Left renal pelvis (tissue), 4 donors: ENCODE measurements at places on chromosomes 7 and 10. TPM values are rescaled to one million over a fixed set of nuclear protein-coding genes. Genes with fewer than 3 reads are reported as not detected.

- DNase-seq: no peak
These were observed 115.8 kb downstream of the HTR7 start for GRCh38 chr10:90741926-90742565.

- no peak for DNase-seq
These were observed 60.2 kb downstream of the TASOR2 start for GRCh38 chr10:5744849-5745248.

DNA sequence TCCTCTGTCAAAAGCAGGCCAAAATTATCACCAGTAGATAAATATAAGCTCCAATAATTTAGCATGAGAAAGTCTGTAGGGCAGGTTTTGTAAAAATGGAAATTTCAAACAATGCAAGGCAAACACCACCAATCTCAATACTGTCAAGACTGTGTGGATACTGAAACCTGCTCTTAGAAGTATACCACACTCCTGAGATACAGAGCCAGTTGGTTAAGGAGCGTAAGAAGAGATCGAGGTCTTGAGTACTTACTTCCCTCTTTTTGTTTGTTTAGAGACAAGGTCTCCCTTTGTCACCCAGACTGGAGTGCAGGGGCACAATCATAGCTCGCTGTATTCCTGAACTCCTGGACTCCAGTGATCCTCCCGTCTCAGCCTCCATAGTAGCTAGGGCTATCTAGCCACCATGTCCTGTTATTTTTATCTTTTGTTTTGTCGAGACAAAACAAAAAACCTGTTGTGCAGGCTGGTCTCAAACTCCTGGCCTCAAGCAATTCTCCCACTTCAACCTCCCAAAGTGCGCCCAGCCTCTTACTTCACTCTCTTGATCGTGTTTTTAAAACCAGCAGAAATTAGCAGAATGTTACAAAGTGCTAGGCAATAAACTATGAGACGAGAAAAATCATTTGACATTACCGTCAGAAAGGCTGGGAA, 205.7 kb downstream of the PARD3 start:
- DNase-seq: no peak

DNA sequence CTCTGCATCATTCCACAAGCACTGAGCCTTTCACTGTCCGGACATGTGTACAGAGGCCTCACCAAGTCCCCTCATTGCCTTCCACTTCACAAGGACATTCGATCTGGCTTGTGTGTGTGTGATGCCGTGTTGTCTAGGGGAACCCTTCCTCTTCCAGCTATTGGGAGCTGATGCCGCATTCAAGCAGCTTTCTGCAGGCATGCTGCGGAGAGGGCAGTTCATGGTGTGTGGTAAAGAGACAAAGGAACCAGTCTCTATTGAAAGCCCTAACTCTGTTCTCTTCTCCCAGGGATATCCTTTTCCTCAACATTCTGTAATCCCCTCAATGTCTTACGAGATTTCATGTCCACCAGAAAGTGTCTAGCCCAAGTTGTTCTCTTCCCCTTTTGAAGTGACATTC, 141.6 kb downstream of the ALOX5 start:
- DNase-seq: no peak

DNA sequence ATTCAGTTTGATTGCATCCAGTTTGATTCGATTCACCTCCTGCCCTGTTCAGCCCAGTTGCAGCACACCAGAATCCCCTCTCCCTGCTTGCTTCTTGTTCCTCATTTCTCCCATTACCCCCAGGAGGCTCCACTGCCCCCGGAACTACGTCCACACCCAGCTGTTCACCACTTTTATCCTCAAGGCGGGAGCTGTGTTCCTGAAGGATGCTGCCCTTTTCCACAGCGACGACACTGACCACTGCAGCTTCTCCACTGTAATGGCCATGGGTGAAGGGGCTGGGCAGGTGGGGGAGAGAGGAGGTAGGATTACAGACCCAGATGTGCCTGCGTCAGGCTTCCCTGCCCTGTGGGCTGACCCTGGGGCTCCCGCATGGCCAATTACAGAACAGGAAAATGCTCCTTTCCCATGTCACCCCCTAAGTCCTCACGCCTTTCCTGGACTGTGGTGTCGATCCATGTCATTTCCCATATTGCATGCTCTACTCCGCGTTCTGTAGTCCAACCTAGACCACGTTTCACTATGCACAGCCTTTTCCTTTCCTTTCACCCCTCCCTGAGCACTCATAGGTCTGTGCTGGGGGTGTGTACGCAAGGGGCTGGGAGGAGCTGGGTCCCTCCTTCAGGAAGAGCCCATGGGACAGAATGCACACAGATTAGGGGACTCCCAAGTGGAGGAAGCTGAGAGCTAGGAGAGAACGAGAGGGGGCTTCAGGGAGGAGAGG, 8.2 kb downstream of the GHRHR start:
- DNase-seq: no peak

DNA sequence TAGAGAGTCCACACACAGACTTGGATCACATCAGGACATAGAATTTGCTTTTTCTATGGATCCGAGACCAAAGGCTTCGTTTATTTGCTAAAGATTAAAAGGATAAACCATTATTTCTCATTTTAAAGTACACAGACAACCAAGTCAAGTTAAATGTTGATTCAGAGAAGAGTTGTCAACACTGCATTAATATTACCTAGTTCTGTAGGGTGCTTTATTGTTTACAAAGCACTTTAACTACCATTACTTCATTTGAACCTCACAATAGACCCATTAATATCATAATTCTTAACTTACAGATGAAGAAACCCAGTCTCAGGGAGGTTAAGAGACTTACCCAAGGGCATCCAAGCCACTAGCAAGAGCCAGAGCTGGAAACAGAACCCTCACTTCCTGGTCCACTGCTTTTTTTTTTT, 43.2 kb upstream of the GSAP start:
- no peak for DNase-seq

GRCh38 chr10:35573796-35574195, 31.3 kb upstream of the GJD4 start:
- DNase-seq: no peak

- no peak for DNase-seq
These were observed 67.0 kb upstream of the ZNF804B start for GRCh38 chr7:88692493-88692892.

- DNase-seq: no peak
These were observed 9.4 kb downstream of the NUDT5 start for GRCh38 chr10:12186323-12186722.

- no peak for DNase-seq
These were observed 53.1 kb upstream of the DDC start for GRCh38 chr7:50618281-50618680.

GRCh38 chr10:27341001-27341400, 100.4 kb upstream of the ACBD5 start:
- no peak for DNase-seq

DNA sequence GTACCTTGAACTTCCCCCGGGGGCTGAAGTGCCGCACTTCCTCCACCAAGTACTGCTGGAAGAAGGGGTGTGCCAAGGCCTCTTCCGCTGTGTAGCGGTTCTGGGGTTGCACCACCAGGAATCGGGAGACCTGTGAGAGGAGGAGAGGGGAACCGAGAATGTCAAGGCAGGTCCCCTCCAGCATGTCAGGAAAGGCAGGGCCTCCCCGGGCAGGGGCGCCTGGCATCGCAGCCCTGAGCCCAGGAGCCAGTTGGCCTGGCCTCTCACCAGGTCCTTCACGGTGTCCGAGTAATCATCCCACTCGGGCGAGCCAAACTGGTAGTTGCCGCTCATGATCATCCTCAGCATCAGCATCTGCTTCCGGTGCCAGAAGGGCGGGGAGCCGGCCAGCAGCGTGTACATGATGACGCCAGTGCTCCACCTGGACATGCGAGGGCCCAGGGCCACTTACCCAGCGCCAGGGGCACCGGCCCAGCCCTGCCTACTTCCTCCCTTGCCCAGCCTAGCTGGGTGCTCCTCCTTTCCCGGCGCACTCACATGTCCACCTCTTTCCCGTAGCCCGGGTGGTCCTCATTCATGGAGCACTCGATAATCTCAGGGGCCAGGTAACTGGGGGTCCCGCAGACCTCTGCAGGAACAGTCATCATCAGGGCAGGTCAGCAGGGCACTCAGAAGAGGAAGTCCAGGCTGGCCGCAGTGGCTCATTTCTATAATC, 11.0 kb downstream of the PHKG1 start:
- no peak for DNase-seq

DNA sequence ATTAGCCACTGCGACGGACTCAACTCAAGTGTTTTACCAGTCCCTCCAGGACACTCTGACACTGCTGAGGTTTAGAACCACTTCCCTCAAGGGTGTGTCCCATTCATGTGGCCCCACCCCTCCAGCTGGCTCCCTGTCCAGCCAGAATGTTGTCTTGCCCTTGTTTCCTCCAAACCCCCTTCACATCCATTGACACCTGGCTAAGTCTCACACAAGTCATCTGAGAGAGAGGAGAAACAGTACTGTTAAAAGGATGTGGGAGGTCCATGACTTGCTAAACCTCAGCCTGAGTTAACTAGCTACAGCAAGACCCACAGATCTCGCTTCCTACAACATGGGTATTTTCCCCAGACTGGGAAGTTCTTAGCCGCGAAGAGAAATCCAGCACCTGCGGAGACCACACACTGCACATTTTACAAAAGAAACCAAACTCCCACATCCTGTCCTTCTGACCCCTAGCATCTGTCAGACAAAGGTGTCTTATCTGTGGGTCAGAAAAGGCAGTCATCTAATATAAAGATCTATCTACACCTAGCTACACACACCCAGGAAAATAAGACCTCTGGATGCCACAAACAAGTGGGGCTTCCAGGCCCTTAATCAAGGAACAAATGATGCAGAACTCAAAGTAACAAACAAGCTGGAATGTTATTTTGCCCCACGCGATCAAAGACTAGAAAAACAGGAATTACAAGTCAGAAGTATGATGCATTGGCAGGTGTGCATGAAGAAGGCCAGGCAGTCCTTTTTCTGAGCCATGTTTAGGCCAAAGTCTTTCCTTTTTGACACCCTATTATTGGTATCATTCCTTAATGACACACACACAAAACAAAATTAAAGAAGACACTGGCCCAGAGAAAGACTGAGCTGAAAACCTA, 13.9 kb downstream of the OSBPL3 start:
- no peak for DNase-seq

DNA sequence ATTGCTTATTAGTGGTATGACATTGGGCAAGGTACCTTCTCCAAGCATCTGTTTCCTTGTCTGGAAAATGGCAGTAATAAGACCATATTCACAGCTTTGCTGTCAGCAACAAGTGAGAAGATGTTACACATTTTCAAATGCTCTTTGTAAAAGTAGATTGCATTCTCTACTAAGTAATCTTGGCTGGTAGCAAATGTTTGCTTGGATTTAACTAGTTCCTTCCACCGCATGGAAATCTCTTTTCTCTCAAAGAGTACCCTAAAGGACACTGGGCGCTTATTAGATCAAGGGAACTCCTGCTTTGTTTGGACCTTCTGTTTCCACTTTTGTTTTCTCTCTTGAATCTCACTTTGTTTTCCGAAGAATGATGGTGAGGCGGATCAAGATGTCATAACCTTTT, 185.2 kb upstream of the BMPER start:
- DNase-seq: no peak

- no peak for DNase-seq
These were observed 7.6 kb upstream of the RAB11FIP2 start for GRCh38 chr10:118054383-118054782.

- DNase-seq: no peak
These were observed 186.2 kb upstream of the BMPER start for GRCh38 chr7:33719059-33719581.

DNA sequence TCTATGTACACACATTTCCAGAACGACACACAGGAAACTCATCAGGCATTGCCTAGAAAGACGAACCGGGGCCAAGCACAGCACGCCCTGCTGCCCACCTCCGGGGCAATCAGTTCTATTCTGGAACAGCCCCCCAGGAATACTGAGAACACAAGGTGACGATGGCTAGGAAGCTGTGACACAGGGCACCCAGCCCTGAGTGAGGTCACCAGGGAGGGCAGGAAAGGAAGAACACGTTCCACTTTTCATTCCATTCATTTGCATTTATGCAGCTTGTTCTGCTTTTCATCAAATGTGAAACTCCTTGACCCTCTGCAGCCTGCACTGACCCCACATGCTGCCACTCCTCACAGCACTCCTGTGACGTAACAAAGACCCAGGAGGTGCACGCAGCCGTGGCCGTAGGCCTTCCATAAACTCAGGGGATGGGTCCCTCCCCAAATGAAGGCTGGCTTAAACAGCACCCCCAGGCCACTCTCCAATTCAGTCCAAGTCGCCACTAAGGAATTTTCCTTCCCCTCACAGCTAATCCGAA, 28.9 kb downstream of the MAD1L1 start:
- DNase-seq: no peak

DNA sequence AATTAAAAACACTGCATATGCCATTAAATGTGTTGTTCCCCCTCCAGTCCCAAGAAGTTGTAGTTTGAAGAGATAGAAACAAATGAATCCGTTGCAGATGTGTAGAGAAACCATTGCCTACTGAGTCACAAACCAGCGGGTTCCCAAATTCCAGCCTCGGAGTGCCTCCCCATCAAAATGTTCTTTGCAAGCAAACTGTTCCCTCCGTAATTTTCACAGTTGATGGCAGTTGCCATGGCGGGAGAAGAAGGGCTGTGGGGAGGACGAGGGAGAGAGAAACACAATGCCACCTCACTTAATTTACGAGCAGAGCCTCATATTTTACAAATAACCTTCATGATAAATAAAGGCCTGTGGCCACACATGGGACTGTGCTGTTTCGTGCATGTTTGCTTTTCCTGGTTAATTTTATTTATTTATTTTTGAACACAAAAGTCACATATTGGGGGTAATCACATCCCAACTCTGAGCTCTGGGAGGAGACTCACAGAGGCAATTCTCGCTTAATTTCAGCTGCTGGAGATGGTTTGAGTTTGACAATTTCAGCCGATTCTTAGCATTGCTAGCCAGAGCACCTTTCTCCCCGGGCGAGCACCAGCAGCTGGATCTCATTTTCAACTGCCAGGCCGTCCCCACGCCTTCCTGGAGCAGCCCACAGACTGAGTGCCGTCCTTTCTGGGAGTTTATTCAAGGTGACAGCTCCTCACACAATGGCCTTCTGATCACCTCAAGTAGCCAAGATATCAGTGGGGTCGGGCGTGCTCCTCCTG, 1084.2 kb downstream of the KCNMA1 start:
- DNase-seq: no peak

DNA sequence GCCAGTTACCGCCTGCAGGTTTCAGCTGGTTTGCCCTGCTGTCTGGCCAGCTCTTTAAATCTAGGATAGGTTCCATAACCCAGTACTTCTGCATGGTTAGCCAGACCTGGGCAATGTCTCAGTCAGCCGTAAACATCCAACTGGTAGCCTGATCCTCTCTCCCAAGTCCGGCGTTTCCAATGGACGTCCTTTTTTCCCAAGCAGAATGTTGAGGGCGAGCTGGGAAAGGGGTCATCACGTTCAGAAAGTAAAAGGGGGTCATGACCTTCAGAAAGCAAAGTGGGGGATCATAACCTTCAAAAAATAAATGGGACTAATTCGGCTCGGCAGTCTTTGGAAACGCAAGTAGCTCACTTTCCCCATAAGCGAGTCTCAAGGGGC, 430 bp downstream of the PON3 start:
- DNase-seq: no peak

- DNase-seq: no peak
These were observed 144.2 kb upstream of the NRP1 start for GRCh38 chr10:33478675-33479125.

The ACTR3C gene
- 5.6 TPM for polyA plus RNA-seq

The ZNF804B gene
- 0.23 TPM for polyA plus RNA-seq

The HOXA1 gene
- polyA plus RNA-seq: 3.3 TPM

The TAS2R4 gene
- 1.2 TPM for polyA plus RNA-seq

The TRA2A gene
- polyA plus RNA-seq: 182 TPM

The GPER1 gene
- polyA plus RNA-seq: 6.5 TPM

The KAZALD1 gene
- polyA plus RNA-seq: 9.6 TPM

The VWA2 gene
- polyA plus RNA-seq: 1.8 TPM

The TUBB8 gene
- polyA plus RNA-seq: 0.57 TPM

The SLC13A1 gene
- 0.25 TPM for polyA plus RNA-seq
